NCI-H1092 (cell line): ENCODE measurements at places on chromosomes 16 and 17.
A peak's percentile ranks its signal among the peaks of the same experiment; 100 is the strongest.

GRCh38 chr16:19219836-19220235 is 51.8 kb downstream of the SYT17 start:
- no peak for DNase-seq

GRCh38 chr17:35894206-35894605 is 14.0 kb upstream of the CCL5 start:
- no peak for DNase-seq

DNA sequence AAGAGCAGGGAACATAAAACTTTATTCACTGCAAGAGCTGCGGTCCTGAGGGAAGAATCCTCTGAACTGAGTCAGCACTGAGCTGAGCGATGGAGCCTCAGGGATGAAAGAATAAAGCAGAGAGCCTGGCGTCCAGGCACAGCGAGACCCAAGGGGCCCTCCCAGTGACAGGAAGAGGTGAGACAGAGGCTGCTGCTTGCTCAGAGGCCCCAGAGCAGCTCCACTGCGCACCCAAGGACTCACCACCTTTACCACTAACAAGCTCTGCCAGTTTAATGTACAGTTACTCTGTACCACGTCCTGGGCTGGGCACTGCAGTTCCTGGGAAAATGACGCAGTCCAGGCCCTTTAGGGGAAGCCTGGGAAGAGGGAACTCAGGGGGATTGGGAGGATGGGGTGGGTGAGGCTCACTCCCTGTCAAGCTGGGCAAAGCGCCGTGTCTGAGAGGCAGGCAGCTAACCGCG is 5.6 kb downstream of the GFAP start:
- DNase-seq, result no peak

DNA sequence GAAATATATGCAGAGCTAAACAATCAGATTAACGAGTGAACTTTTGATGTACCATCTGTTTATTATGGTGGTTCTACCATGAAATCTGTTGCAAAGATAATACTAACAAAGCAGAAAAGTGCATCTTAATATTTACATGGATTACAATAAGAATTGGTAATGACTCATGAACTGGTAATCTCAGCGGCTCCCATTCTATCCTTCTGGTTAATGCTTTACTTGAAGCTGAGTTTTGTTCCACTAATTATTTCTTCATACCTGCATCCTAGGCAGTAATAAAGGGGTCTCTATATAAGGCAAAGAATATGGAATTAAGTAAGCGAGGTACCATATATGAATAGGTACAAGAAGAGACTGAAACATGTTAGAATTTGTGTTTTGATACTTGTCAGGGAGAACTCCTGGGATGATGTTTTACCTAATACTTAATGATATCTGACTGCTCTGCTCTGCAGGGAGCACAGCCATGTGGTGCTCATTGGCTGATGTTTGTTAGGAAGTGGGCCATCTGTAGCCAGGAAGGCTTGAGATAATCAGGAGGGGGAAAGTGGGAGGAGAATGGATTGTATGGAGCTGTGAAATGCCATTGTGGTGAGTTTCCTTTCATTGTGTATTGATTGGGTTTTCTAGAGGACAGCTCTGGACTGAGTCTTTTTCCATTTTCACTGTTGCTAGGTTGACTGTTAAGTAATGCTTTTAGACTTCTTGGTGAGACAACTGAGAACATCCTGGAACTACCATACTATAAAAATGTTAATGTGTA is 52.6 kb downstream of the MAP2K6 start:
- DNase-seq, result no peak

GRCh38 chr16:88865310-88865709 is 1.1 kb downstream of the PABPN1L start:
- DNase-seq, result no peak

DNA sequence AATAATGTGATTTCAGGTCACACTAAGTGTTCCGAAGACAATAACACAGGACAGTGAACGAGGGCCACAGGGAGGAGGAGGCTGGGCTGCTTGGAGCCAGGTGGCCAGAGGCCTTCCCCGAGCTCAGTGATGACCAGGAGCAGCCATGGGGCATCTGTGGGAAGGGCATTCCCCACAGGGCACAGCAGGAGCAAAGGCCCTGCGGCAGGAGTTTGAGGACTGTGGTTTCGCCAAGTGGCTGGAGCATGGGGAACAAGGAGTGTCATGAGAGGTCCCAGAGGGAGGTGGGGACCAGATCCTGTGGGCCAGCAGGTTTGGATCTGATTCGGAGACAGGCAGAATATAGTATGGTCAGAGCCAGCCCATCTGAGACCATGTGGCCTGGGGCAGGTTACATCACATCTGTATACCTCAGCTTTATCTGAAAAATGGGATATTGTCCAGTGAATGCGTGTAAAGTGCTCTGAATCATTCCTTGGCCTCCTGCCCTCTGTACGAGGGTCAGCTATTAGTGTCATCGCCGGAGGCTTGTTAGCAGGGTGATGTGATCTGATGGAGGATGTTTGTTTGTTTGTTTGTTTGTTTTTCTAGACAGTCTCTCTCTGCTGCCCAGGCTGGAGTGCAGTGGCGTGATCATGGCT is 176.8 kb downstream of the KATNIP start:
- DNase-seq, result no peak

DNA sequence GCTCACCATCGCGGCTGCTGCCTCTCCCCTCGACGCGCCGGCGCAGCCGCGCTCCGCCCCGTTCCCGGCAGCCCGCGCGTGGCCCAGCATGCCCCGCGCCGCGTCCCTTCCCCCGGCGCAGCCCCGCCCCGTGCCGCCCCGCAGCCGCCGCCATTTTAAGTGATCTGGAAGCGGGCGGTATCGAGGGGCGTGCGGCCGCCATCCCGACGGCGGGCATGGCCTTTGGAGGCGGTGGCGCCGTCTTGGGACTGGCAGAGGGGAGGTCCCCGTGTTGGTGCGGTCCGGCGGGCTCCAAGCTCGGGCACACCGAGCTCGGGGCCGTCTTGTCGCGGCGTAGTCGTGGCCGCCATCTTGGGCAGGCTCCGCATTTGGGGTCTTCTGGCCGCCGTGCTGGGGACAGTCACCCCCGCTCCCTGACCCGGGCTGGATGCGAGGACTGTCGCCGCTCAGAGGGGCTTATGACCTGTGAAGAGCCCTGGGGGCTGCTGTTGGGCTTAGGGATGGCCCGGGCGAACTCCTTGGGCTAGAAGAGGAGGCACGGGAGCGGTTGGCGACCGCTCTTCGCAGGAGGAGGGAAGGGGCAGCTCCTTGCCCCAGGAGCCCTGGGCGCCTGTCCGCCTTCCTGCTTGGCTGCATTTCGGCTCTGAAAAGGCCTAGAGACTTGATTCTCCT is at the start of gene ELOB:
Gene ELOB (minus strand): TSS at position 50 of the 672 bp plus-strand sequence. CDS start 41 bp downstream, at position 9.
- DNase-seq, result peak; percentile 75

DNA sequence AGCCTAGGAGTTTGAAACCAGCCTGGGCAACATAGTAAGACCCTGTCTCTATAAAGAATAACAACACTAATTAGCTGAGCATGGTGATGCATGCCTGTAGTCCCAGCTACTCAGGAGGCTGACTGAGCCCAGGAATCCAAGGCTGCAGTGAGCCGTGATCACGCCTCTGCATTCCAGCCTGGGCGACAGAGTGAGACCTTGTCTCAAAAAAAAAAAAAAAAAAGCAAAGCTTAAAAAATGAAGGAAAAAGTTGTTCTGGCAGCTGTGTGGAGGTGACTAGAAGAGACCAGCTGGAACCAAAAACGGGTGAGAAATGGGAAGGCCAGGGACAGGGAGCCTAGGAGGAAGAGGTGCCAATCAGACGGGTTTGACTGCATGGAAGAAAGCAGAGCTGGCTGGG is 4.2 kb downstream of the BCL7C start:
- DNase-seq, result no peak

GRCh38 chr17:62650587-62650986 is 23.1 kb downstream of the MRC2 start:
- DNase-seq, result no peak

DNA sequence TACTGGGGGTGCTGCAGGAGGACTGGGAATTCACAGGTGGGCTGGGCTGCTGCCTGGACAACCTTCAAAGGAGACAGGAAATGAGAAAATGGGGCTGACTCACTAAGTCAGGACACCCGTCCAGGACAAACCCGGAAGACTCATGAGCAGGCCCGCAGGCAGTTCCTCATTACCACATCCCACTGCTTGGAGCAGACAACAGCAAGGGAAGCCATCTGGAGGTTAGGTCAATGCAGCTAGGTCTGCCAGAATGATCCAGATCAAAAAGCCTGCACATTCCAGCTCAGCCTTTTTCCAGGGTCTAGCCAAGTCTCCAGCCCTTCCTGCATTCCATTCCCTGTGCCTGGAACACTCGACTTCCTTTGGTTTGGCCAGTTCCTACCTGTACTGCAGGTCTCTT is 536.5 kb upstream of the CDH11 start:
- DNase-seq, result no peak

DNA sequence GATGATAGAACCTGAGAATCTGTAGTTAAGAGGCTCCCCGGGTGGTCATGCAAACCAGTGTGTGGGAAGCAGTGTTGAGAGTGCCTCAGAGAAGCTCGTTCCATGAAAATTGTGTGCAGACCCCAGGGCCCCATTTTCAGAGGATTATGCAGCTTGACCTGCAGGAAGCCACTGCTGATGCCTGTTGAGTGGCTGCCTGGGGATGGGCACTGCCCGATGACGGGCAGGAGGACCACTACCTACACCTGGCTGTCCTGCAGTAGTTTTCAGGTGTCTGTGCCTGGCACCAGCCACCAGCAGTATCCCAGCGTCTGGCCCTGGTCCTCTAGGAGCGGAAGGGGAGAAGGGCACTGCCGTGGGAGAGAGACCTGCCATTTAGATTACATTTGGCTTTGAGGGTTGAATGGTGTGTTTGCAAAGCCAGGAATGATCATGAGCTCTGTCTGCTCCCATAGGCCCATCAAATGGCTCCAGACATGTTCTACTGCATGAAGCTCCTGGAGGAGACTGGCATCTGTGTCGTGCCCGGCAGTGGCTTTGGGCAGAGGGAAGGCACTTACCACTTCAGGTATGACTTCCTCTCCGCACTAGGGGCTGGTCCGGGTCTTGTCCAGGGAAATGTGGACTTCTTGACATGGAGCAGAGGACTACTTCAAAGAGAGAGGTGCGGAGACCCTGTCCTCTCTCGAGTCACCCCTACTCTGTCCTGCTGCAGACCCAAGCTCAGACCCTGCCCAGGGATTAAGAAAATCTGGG is 42.5 kb downstream of the GPT2 start:
- no peak for DNase-seq

- no peak for DNase-seq
These were observed 479.9 kb upstream of the CDH11 start for GRCh38 chr16:65601781-65602180.

- no peak for DNase-seq
These were observed 237.3 kb upstream of the WSCD1 start for GRCh38 chr17:5832886-5833285.

- DNase-seq, result peak; percentile 86
These were observed 55.9 kb upstream of the PLCG2 start for GRCh38 chr16:81723098-81723723.
